H4 (cell line): ENCODE measurements at places on chromosomes 16 and 17. TPM values are rescaled to one million over a fixed set of nuclear protein-coding genes. Genes with fewer than 3 reads are reported as not detected.

- DNase-seq: no peak
Observed at GRCh38 chr16:78620291-78620690, 520.8 kb downstream of the WWOX start.

DNA sequence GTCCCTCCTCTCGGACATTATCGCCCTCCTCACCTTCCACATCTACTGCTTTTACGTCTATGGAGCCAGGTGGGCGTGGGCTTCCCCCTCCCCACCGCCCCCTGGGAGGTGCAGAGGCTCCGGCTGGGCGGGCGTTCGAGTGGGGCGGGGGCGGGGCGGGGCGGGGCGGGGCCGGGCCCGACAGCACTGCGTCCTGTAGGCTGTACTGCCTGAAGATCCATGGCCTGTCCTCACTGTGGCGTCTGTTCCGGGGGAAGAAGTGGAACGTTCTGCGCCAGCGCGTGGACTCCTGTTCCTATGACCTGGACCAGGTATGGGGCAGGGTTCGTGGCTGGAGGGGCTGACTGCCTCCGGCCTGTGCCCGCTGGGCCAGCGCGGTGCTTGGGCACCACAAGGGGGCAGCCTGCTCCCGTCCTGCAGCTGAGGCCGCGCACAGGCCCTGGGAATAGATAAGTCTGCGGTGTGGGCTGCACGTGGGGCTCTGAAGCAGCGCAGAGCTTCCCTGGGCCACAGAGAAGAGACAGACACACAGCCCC, 9.2 kb downstream of the PIGQ start:
- no peak for DNase-seq

DNA sequence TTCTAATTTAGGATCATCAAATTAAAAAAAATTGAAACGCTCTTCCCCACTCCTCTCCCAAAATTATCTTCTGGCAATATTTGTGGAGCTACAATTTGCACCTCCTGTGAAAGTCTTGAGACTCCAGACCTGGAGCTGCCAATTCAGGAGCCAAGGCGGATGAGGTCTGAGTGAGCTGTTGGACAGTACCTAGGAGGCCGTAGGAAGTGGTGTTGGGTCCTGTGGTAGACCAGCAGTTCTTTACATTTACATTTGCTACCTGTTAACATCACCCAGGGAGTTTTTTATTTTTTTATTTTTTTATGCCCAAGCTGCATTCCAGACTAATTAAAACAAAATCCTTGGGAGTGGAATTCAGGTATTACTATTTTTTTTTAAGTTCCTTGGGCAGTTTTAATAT, 271.0 kb downstream of the PHKB start:
- DNase-seq: peak; percentile 13

MLYCD gene
- 1.4 and 1.7 TPM in 2 replicates for total RNA-seq
